ENCODE measurements at places on chromosomes 6 and 20.

GRCh38 chr20:37162646-37163045 lies 16.5 kb upstream of the RPN2 start:
- no peak for DNase-seq

- DNase-seq: no peak
These were observed 2.6 kb downstream of the SCUBE3 start for GRCh38 chr6:35216412-35216732.

- DNase-seq: no peak
These were observed 204.5 kb downstream of the ERMARD start for GRCh38 chr6:169955731-169956437.

DNA sequence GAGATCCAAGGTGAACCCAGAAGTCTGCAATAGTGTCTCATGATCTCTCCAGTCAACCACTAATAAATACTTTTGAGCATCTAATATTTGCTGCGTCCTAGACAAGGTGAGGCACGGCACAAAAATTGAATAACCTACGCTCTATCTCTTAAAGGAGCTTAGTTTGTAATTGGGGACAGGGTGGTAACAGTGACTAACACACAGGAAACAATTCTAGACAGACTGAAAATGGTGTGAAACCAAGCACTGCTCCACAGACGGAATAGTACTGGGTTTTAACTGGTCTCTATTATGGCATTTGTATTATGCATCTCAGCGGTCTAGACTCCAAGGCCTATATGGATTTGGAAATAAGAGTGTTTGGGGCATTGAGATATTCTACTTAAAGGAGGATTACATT lies 120.1 kb downstream of the CLIC5 start:
- no peak for DNase-seq

GRCh38 chr6:152952866-152953509 lies 29.9 kb downstream of the FBXO5 start:
- DNase-seq: no peak

DNA sequence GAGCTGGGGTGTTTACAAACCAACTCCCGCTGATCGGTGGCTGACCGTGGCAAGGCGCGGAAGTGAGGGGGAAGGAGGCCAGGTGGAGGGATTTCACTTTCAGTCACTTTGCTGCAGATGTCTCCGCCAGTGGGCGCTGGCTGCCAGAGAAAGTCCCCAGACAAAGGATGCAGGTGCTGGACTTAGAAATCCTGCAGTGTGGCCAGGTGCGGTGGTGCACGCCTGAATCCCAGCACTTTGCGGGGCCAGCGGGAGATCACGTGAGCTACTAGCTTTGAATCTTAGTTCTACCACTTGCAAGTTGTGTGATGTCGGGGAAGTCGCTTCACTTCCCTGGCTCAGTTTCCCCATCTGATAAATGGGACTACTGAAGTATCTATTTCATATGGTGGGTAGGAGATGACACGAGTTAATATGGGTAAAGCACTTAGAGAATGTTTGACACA lies 180.4 kb downstream of the ZNF217 start:
- DNase-seq: peak; percentile 21

GRCh38 chr6:144804246-144804790 lies 519.2 kb downstream of the UTRN start:
- DNase-seq: no peak

DNA sequence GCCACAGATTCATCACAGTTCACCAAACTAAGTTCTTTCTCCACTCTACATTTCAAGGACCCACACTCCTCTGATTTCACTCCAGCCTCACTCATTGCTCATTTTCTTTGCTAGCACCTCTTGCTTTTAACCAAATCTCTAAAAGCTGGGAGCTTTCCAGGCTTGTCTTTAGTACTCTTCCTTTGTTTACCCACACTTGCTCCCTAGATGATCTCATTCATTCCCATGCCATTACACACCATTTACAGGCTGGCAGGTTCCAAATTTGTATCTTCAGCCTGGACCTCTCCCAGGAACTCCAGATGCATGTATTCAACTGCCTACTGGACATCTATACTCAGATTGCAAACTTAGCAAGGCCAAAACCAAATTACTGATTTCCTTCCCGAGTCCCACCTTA lies 5.3 kb upstream of the GUCA1B start:
- DNase-seq: no peak

- no peak for DNase-seq
These were observed 10.4 kb downstream of the DEFB129 start for GRCh38 chr20:237489-237888.

GRCh38 chr6:14089224-14089623 lies 28.3 kb upstream of the CD83 start:
- no peak for DNase-seq

GRCh38 chr6:47428288-47428687 lies 49.3 kb upstream of the CD2AP start:
- DNase-seq: no peak

GRCh38 chr20:17460119-17460518 lies 71.1 kb downstream of the BFSP1 start:
- DNase-seq: no peak

GRCh38 chr20:38043512-38044300 lies 10.2 kb downstream of the RPRD1B start:
- DNase-seq: no peak

- DNase-seq: no peak
These were observed 335.6 kb downstream of the PRL start for GRCh38 chr6:21961226-21961625.

- DNase-seq: no peak
These were observed 12.9 kb downstream of the SLC9A8 start for GRCh38 chr20:49825521-49826033.

GRCh38 chr6:16545382-16545781 lies 215.9 kb downstream of the ATXN1 start:
- no peak for DNase-seq

- DNase-seq: no peak
These were observed 13.0 kb upstream of the BAG2 start for GRCh38 chr6:57159127-57159526.

DNA sequence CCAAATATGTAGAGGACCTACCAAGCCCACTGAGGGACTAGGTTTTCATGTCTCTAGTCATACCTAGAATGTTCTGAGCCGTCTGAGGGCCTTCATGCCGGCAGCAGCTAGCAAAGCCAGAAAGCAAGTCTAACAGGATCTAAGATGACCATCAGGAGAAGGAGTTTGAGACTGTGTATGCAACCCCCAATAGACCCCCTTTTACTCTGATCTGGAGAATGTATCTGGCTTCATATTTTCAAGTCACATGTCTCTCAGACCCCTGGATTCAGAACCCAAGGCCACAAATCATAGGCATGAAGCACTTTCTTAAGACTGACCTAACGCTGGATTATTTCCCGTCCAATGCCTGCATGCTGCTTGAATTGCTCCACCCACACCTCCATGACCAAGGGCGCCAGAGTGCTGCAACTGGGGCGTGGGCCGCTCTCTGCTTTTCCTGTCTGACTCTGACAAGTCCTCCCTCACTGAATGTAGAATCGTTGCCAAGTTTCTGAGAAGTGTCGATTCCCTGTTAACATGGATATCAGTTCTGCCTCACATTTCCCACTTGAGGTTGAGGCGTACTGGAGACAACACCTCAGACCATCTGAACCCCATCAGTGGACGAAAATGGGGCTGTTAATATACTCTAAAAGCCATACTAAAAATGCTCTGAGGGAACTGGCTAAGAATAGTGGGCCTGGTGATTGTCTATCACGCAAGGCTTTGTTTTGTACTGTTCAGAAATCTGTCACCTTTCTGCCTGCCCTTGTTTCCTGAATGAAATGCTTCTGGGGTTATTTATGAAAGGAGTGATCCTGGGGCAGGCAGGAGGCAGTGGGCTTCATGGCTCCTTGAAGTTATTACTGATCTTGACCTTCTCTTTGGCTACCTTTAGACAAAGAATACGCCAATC lies 23.9 kb upstream of the ASXL1 start:
- DNase-seq: no peak

- no peak for DNase-seq
These were observed 116.2 kb downstream of the GMDS start for GRCh38 chr6:2129182-2129621.

DNA sequence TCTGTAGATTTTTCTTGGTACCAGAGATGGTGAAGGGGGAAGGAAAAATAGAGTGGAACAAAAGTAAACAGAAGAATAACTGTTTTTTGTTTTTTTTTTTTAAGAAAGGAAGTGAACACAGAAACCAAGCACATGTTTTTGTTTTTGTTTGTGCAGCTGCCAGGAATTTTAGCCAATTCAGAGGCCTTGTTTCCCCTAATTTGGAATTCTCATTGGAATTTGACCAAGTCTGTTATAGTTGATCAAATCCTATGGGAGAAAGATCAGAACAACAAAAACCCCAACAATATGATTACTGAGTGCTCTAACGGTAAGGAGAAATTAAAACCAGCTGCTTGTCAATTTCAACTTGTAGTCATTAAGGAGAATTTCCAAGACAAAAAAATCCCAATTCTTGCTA lies 18.2 kb upstream of the IL22RA2 start:
- DNase-seq: peak; percentile 24

- DNase-seq: peak; percentile 27
These were observed 608.4 kb downstream of the EPHA7 start for GRCh38 chr6:92810913-92811312.

DNA sequence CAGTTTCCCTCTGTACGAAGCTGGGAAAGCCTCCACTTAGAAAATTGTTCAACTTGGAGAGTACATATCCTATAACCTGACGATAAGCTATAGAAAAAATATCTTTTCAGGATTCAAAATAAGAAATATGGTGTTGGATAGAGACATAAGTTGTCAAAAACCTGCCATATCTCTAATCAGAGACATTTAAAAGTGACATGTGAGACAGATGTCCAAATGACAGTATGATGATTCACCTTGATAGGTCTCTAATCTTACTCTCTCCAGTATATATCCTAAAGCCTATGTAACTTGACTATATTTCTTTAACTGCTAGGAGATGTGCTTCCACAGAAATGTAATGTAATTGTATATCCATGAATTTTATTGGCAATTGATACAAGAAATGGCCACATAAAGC lies 932.4 kb upstream of the MAN1A1 start:
- DNase-seq: no peak

- no peak for DNase-seq
These were observed 19.5 kb downstream of the LYRM4 start for GRCh38 chr6:5241252-5241651.

GRCh38 chr20:46990596-46991104 lies 96.0 kb downstream of the EYA2 start:
- DNase-seq: no peak

- no peak for DNase-seq
These were observed 2.3 kb upstream of the NCR2 start for GRCh38 chr6:41332842-41333736.

- no peak for DNase-seq
These were observed 79.8 kb upstream of the CCN6 start for GRCh38 chr6:111973927-111974639.

- peak; percentile 63 for DNase-seq
These were observed 73.8 kb upstream of the SCP2D1 start for GRCh38 chr20:18739751-18740166.

DNA sequence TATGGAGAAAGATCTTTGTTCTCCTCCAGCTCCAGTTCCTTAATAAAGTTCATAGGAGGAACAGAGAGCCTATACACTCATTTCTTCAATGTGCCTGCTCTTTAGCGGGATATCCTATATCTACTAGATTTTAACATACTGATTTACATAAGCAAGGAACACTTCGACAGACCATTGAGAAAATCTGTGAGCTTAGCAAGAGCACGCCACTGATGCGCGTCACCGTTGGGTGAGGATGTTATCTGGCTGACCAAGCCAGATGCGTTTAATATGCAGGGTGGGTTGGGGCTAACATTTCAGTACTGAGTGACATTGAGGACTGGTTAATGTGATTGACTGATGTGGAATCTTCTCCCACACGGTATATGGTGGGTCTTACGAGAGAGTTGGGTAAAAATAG lies 233.4 kb downstream of the SOX4 start:
- DNase-seq: no peak
